ENCODE measurements at places on chromosomes 7 and 10. TPM values are rescaled to one million over a fixed set of nuclear protein-coding genes. Genes with fewer than 3 reads are reported as not detected.

GRCh38 chr10:94673614-94674321 is 9.8 kb upstream of the CYP2C18 start:
- DNase-seq: no peak

- no peak for DNase-seq
Observed at GRCh38 chr10:10610171-10610570, 407.5 kb upstream of the CELF2 start.

The BAMBI gene
- 11.0 TPM for polyA plus RNA-seq

DNA sequence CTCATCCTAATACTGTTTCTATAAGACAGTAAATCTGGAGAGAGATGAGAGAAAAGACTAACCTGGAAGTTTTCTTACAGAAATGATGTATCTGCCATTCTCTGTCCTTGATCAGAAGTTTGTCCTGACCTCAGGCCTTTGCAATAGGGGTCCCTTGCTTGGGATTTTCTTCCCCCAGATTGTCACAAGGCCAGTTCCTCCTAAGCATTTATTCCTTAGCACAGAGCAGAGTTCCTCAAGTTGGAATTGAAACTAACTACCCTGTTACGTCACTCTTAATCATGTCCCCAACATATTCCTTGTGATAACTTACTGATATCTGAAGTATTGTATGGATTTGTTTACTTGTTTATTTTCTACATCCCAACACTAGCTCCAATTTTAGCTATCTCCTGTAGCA is 202.1 kb downstream of the COBL start:
- no peak for DNase-seq

The ANXA8L1 gene
- polyA plus RNA-seq: 0.06 TPM

GRCh38 chr10:29067628-29068027 is 221.2 kb upstream of the LYZL1 start:
- no peak for DNase-seq

The SEMA3E gene
- 0.06 TPM for polyA plus RNA-seq

The MSS51 gene
- 1.4 TPM for polyA plus RNA-seq

The DDC gene
- polyA plus RNA-seq: not detected

The SH2D4B gene
- not detected for polyA plus RNA-seq

DNA sequence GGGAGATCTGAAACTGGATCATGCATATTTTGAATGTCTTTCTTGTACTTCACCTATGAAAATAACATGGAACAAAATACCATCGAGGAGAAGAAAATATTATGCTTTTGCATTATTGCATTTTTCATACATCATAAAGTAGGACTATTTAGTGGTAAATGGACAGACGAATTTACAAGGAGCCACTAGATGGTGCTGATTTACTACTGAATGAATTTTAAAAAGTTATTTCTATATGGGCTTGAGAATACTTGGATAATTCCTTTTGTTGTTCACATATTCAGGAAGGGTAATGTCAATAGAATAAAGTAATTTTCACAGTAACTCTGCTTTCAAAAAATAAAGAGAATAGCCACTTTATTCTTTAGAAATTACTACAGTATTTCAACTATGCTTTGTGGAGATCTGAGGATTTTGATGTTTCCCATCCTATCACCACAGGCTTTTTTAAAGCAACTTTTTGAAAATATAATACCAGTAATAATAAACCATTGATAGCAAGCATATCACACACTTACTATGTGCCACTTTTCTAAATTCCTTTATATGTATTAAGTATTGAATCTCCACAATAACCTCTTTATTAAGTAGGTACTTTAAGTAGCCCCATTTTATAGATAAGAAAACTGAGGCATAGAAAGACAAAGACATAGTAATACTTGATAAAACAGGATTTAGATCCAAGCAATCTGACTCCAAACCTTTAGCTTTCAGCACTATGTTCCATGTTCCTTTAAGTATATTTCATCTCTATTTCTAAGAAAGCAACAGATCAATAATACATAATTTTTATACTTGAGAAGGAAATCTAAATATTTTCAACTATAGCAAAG is 38.6 kb downstream of the NEBL start:
- no peak for DNase-seq

GRCh38 chr10:95792874-95793285 is 36.9 kb downstream of the ENTPD1 start:
- DNase-seq: peak; percentile 18

The ZDHHC6 gene
- polyA plus RNA-seq: 37.5 TPM

GRCh38 chr7:22120391-22121053 is 174.8 kb upstream of the CDCA7L start:
- DNase-seq: no peak

DNA sequence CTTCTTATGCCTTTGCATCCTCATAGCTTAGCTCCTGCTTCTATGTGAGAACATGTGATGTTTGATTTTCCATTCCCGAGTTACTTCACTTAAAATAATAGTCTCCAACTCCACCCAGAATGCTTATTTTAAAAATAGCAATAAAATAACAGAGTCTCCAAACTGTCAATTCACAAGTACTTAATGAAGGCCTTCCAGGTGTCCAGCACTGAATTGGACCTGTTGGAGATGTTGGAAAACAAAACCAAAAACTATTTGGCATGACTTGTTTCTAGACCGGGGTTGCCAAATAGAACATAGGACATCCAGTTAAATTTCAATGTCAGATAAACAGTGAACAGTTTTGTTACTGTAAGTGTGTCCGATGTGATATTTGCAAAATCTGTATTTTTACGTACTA is 208.1 kb upstream of the DKK1 start:
- no peak for DNase-seq

GRCh38 chr10:28280652-28281051 is 22.2 kb downstream of the MPP7 start:
- no peak for DNase-seq

GRCh38 chr10:72104472-72105097 is 16.2 kb upstream of the SPOCK2 start:
- DNase-seq: no peak

GRCh38 chr7:158519633-158520174 is 67.9 kb downstream of the PTPRN2 start:
- DNase-seq: no peak

- DNase-seq: no peak
Observed at GRCh38 chr10:24858288-24859270, 93.8 kb downstream of the PRTFDC1 start.

The AOC1 gene
- polyA plus RNA-seq: not detected

DNA sequence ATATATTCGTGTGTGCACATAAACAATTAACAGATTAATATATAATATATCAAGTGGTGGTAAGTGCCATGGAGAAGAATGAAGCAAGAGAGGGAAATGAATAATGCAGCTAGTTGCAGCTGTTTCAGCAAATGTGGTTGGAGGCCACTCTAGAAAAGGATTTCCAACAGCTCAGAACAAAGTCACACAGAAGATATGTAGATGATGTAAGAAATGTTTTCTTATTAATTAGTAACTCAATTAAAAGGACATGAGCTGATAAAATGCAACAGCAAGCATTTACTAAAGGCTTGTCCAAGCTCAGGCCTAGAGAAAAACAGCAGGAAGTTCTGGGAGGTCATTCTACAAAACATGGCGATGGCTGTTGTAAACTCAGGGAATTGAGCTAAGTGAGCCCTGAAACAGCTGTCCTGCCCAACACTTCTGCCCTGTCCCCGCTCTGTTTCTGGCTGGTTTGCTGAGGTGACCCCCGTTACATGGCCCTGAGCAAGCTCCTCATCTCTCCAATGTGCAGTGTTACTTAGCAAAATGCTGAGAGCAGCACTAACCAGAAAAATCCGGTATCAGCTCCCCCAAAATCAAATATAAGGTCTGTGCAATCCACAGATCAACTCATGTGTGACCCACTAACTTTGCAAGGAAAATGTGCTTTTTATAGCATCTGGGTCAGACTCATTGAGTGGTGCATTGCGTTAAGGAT is 23.4 kb upstream of the C10orf67 start:
- DNase-seq: no peak

DNA sequence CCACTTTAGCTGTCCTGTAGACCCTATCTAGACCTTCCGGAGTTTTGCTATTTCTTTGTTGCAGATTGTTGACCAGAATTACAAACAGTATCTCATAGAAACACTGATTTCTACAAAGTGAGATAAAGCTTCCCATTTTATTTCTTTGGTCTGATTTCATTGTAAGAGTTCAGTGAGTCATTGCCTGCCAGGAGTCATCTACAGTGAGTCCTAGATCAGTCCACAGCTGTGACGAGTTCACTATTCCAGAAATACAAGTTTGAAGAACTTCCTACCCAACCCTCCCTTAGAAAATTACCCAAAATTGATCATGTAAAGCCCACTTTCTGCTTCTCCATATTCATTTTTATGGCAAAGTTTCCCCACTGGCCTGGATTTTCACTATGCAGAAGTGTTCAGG is 905.5 kb downstream of the CNTNAP2 start:
- no peak for DNase-seq

DNA sequence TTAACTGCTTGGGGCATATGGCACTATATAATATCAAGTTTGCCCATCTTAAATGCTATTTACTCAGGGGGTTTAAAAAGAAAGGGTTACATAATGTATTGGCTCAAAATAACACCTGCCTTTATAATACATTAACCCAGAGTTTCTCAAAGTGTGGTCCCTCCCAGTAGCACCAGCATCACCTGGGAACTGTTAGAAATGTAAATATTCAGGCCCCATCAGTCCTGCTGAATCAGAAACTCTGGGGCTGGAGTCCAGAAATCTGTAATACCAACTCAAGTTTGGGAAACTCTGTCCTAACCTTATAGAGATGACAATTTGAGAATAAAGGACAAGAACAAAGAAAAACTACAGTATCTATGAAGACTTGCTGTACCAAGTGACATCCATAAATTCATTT is 270.7 kb downstream of the PARD3 start:
- DNase-seq: no peak

The SPDYE2B gene
- not detected for polyA plus RNA-seq

The ZNF487 gene
- 3.2 TPM for polyA plus RNA-seq

DNA sequence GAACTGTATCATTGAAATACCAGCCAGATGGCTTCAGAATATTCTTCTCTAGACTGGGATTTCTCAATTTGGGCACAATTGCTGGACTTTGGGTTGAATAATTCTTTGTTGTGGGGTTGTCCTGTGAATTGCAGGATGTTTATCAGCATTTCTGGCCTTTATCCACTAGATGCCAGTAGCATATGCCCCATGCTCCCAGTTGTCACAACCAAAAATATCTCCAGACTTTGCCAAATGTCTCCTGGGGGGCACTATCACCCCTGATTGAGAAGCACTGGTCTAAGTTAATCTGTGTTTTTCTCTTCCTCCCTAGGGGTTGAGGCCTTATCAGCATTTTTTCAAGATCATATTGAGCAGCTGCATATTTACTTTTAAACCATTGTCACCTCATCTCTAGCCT is 204.9 kb upstream of the SP8 start:
- DNase-seq: no peak

DNA sequence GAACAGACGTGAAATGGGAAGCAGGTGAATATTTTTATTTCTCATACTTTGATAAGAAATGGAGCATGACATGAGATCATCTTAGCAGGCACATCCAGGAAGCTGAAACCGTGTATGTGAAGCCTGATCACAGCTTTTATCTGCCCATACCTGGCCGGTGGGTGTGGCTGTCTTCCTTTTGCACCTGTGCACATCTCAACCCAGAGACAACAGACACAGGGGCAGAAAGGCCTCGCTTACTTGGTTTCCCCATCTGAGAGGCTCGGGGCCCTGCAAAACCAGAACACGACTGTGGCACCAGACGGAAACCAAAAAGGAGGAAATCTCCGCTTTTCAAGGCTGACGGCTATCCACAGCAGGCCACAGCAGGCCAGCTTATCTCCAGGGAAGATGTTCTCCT is 116.4 kb downstream of the TCERG1L start:
- DNase-seq: no peak

GRCh38 chr7:145434811-145435210 is 599.0 kb upstream of the TPK1 start:
- DNase-seq: no peak

GRCh38 chr10:25952857-25953256 is 18.8 kb downstream of the MYO3A start:
- no peak for DNase-seq

GRCh38 chr7:152759949-152760853 is 649 bp downstream of the ACTR3B start:
- DNase-seq: no peak

DNA sequence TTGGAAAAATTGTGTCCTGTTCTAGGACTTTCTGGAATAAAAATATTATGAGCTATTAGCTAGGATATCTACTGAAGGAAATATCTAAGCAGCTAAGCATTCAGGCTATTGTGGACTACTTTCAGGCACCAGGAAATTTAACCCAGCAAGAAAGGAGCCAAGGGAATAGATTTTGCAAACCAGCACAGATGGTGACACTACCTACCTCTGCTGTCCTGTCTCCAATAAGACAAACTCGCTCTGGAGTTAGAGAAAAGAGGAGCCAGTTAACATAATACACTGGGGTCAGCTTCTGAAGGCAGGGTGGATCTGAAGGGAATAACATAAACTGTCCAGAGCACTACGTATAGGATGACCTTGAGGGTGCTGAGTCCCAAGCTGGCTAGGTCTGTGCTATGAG is 223.7 kb upstream of the PRSS58 start:
- no peak for DNase-seq

- DNase-seq: no peak
Observed at GRCh38 chr10:11861811-11862428, 38.8 kb downstream of the PROSER2 start.

DNA sequence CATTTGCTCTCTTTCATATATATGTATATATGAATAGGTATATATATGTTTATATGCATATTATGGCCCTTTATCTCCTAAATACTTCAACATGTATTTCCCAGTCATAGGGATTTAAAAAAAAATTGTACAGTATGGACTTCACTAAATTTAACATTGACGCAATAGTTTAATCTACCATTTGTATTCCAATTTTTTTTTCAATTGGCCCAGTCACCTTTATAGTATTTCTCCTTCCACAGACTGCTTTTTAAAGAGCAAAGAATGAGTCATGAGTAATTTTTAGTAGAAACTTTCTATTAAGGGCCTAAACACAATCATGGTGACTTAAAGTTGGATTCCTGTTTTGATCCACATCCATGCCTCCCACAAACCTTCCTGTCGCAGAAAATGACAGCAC is 20.5 kb downstream of the CCSER2 start:
- no peak for DNase-seq

GRCh38 chr10:71985542-71986250 is 21.5 kb downstream of the CHST3 start:
- no peak for DNase-seq

The NXPH1 gene
- polyA plus RNA-seq: not detected

- no peak for DNase-seq
Observed at GRCh38 chr7:36763132-36763816, 39.0 kb upstream of the AOAH start.

The CASTOR2 gene
- polyA plus RNA-seq: 8.2 TPM

DNA sequence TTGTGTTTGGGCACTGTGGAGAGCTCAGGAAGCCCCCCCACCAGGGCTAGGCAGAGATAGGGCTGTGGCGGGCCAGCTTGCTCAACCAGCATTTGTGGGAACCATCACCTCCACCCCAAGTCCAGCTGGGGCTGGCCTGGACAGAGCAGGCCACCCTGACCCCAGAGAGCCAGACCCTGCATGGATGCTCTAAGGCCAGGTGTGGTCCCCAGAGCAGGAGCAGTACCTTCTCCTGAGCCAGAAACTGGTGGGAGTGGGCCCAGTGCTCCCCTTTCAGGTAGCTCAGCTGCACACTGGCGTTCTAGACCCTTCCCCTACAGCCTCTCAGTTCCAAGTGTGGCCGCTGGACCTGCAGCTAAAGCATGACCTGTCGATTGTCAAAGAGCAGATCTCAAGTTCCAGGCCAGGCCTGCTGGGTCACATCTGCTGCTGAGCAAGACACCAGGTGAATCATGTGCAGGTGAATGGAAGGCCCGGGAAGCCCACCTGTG is 57.2 kb downstream of the RASGEF1A start:
- DNase-seq: no peak
